ENCODE measurements at places on chromosomes 6 and 20.

DNA sequence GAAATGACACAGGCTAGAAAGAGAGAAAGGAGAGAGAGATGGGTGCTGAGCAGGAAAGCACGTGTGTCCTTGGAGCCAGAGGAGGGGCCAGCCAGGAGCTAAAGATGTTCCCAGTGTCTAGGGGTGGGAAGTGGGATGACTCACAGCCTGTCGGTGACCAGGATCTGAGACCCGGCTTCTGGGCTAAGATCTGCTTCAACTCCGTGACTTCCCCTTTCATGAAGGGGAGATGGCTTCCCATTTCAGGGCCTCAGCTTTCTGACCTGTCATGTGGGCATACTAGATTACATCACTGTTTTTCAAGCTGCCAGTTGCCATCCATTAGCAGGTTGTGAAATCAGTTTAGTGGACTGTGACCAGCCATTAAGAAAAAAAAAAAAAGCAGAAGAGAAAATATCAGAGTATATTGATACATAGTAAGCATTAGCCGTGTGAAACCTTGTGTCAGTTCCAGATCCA is 5.4 kb downstream of the TGM3 start:
- no peak for DNase-seq

DNA sequence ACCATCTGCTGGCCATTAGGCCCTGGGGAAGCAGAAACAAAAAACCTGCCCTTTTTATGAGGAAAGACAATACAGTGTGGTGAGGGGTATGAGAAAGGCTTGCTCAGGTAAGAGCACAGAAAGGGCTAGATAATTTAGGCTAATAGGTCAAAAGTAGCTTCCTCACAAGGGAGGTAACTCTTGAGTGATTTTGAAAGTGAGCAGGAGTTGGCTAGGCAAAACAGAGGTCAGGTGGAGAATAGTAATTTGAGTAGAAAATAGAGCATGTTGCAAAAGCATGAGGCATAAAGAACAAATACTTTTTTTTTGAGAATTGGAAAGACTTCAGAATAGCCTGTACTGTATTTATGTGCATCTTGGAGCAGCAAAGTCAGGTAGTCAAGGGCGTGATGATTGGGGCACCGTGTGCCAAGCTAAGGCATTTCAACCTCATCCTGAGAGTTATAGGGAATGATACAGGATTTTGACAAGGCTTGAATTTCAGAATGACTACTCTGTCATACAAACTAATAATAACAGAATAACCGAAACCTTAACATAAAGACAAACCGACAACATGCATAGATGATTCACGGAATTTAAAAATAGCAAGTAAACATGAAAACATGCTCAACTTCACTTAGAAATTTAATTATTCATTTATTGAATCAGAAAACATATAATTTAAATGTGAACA is 123.0 kb upstream of the ENPP5 start:
- no peak for DNase-seq

GRCh38 chr6:36315921-36316320 is 20.8 kb downstream of the BNIP5 start:
- no peak for DNase-seq

GRCh38 chr6:15776458-15776980 is 113.7 kb upstream of the DTNBP1 start:
- DNase-seq = no peak

DNA sequence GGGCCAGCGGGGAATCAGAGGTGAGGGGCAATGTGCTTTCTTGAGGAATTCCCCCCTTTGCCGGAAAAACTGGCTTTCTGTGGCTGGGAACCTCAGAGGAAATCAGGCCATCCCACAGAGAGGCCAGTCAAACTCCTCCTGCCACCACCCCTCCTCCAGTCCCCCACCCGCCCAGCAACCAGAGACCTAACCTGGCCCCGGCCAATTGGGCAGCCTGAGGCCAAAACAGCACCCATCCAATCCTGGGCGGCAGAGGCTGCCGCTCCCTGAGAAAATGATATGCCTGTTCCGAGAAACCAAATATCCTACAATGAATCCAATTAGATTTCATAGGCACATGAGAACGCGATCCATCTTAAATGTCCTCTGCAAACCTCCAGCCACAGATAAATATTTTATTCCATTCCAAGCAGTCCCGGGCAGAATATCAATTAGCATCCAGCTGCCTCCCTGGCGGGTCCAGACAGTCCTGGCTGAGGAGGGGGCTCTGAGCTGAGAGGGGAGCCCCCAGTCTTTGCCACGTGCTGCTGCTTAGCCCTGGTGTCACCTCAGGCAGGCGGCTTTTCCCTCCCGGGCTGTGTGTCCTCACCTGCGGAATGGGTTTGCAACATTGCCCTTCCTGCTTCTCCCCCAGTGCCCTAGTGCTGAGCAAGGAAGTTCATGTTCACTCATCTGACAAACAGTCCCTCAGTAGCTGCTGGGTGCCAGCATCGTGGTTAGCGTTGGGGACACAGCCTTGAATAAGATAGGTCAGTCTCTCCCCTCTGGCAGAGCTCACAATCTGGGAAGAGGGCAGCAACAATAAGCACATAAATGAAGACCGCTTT is 95.0 kb downstream of the DLGAP4 start:
- no peak for DNase-seq

GRCh38 chr6:5997420-5997987 is 9.2 kb downstream of the NRN1 start:
- DNase-seq = no peak

- DNase-seq = no peak
Measured at GRCh38 chr6:158157064-158157764, 10.8 kb downstream of the SERAC1 start.

GRCh38 chr20:49608752-49609670 is 41.1 kb upstream of the PTGIS start:
- peak; percentile 66 for DNase-seq

DNA sequence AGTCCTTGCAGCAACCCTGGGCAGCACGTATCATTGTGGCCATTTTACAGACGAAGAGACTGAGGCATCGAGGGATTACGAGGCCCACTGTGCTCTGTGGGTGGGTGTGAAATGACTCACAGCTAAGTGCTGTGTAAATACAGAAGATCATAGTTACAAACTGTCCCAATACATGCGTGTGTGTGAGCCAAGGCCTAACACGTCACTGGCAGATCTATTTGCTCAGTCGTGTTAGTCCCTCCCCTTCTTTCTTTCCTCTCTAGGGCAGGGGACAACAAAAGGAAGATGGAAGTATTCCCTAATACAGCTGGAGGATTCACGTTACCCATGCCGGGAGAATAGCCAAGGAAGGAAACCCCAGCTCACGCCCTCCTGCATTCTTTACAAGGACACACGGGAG is 175.9 kb downstream of the CDC5L start:
- no peak for DNase-seq

DNA sequence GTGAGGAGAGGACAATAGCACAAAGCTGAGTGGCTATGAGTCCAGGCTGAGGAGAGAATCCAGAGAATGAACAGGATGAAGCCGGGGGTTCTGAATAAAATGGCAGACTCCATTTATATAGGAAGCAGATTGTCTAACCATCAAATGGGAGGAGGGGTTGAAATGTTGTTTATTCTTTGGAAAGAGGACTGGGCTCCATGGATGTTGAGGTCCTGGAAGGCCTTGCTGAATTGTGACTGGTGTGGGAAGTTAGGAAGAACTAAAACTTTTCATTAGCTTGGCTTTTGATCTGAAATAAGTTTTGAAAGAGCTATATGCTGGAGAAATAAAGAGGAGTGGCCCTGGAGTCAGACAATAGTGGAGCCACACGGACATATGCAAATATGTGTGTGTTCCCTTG is 647.8 kb downstream of the RNF144B start:
- no peak for DNase-seq

- no peak for DNase-seq
Measured at GRCh38 chr6:132960720-132961119, 146.4 kb downstream of the RPS12 start.

DNA sequence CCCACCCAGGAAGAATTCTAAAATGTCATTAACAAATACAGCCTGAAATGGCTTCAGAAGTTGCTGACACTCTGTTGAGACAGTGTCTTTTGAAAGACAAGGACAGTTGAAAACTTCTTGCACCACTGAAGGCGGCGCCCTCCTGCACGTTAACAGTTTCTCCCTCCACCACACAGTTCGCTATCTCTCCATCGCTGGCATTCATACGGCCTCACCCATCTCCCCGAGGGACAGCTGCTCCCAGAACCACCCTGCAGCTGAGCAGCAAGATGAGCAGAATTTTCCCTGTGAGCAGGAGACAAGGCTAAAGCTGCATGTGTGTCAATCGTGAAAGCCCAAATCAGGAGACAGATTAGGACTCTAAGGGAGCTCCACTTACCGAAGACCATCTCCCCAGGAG is 113.3 kb downstream of the LY86 start:
- DNase-seq = no peak

- DNase-seq = no peak
Measured at GRCh38 chr20:17845701-17846475, 122.7 kb downstream of the SNX5 start.
